Activated CD4-positive, alpha-beta T cell treated with anti-CD3 and anti-CD28 coated beads for 36 hours (primary cell): ENCODE measurements at places on chromosomes 1 and 21. TPM values are rescaled to one million over a fixed set of nuclear protein-coding genes. Genes with fewer than 3 reads are reported as not detected.

Gene KLHDC9
- total RNA-seq = 0.39 TPM

DNA sequence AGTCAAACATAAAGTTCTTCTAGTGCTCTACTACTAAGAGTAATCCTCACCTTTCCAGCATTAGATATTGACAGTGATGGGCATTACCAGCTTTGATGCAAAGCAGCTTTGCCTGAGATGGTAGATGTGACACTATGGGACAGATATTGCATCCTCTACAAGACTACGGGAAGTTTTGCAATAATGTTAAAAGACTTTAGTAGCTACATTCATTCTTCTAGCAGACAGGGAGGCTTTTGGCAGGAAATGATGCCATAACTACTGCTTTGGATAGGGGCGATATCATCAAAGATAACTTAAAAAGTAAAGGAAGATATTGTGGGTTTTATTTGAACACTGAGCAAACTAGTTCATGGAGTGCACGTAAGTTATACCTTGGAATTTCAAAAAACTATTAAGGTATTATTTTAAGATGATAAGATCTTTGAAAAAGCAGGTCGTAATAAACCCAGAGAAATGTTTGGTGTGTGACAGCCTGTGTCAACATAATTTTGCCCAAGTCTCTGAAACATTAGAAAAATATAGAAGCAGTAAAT is 368.3 kb upstream of the TMPRSS15 start:
- DNase-seq = no peak

DNA sequence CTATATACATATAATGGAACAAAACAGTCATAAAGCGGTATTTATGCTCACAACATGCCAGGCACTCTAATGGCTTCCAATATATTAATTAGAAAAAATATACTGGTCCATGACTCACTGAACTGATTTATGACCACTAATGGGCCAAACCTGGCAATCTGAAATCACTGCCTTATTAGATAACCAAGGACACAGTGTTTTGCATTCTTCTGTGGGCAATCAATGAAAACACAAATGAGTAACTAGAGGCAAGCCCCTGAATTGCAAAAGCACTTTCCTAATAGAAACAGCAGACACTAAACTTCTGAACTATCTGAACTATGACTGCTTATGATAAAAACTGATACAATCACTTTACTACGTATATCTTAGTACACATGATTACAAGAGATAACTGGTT is 3.5 kb downstream of the GCLM start:
- DNase-seq = no peak

- DNase-seq = peak; percentile 92
Observed at GRCh38 chr21:45590246-45590725, 48.0 kb upstream of the SLC19A1 start.

DNA sequence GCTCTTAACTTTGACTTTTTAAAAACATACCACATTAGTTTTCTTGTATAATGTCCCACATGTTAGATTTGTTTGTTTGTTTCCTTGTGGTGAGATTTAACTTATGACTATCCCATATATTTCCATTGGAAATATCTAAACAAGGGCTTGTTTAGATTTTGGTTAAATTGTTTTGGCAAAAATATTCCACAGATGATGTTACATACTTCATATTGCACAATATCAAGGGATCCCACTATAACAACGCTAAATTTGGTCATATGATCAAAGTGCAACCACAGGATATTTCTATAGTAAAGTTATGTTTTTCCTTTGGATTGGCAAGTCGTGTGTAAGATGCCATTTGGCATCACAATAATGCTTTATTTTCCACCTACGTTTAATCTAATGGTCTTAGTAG is 396.7 kb downstream of the TGFB2 start:
- DNase-seq = no peak

- no peak for DNase-seq
Observed at GRCh38 chr1:14625572-14625971, 27.1 kb downstream of the KAZN start.

DNA sequence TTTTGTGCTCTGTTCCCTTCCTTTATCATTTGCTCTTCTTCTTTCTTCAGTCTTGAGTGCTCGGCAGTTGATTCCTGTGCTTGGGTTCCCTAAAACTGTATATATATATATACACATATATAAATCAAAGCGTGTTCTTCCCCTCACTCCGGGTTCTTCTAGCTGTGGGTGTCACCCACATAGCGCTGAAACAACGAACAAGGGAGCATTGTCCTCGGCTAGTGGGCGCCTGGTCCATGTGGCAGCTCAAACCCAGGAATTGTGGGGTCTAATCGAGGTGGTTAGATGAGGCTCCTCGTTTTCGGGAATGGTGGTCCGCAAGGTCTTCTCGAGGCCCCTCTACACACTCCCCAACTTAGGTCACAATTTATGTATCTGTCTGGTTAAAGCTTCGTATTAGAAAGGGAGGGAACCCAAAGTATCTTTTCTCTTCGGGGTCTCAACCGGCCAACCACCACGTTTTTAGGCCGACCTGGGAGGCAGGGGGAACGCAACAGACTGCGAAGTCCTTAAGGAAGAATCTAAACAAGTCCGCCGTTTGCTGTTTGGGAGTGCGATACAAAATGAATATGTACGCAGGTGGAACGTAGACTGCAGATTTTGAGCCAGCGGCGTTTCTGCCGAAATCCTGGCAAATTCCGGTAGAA is 504 bp upstream of the SDHC start:
- no peak for DNase-seq

- no peak for DNase-seq
Observed at GRCh38 chr1:181809991-181810545, 251.4 kb downstream of the ZNF648 start.

Gene SPAG17
- not detected for total RNA-seq
